ENCODE measurements at places on chromosomes 7 and 10.

DNA sequence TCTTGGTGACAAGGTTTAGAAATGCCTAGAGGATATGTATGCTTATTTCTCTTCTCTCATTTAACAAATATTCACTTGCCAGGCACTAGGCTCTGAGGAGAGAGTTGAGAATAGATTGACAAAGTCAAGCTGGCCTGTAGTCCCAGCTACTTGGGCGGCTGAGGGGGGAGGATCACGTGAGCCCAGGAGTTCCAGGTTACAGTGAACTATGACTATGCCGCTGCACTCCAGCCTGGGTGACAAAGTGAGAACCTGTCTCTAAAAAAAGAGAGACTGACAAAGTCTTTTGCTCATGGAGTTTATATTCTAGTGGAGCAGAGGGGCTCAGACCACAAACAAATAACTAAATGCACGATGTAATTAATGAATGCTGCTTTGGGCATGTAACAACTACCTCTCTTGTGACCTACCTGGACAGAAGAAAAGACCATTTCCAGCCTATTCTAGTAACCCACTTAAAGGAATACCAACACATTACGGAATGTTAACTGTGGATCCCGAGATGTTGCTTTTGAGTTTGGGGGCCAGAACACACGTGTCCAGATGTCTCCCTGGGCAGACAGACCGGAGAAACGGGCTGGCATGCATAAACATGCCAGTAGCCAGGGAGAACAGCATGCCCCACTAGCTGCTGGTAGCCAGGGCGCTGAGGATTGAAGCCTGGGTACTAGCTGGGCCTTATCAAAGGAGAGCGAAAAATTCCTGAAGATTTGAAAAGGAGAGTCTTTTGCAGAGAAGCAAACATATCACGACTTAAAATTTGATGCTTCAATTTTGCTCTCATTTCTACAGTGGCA is 2.6 kb upstream of the BMPR1A start:
- DNase-seq: no peak

DNA sequence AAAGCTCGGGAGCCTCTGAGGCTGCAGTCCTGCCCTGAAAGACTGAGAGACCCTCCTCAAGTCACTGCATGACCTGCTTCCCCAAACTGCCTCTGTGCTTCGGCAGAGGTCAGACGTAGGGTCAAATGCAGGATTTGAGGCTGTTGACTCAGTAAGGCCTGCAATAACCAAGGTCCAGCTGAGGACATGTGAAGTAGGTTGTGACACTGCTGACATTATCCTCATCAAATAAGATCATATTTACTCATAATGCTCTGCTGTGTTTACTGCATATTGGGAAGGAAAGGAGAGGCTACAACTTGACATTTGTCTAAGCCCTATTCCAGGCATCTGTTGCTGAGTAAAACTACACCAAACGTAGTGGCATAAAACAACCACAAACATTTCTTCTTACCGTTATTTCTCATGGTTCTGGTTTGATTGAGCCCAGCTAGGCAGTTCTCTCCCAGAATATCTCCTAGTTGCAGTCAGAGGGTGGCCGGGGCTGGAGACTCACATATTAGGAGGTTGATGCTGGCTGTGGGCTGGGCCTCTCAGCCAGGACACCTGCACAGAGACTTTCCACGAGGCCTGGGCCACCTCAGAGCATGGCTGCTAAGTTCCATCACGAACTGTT is 122.1 kb upstream of the STK17A start:
- no peak for DNase-seq

DNA sequence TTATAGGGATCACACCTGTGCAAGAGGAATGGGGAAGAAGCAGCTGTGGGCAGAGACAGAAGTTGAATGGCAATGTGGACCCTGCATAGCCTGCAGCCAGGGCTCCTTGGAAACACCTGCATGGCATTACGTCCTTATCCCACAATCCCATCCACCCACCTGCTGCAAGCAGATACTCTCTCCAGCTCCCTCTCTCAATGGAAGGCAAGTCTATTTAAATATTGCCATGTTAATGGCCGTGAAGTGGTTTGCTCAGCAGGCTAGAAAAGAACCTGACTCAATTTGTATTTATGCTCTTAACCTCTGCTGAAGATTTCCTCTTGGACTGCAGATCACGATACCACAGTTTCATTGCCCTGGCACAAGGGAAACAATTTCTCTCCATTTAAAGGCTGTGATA is 417.0 kb downstream of the TYW1 start:
- DNase-seq: no peak

DNA sequence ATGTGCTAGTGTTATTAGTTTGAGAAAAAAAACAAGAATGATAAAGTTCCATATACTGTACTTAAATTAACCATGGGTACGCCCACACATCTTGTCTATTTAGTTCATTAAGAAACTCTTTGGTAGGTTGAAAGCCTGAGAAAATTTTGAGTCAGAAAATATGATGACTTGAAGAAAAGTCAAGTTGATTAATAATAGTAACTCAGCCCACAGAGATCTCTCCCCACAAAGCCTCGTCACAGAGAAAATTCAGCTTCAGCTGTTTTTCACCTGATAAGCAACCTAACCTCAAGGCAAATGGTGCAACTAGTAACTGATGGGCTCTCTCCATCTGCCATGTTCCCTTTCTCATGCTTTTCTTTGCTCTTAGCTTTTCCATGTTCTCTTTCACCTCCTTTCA is 1021.6 kb downstream of the GATA3 start:
- no peak for DNase-seq

- no peak for DNase-seq
Measured at GRCh38 chr10:624605-625332, 64.7 kb downstream of the DIP2C start.

DNA sequence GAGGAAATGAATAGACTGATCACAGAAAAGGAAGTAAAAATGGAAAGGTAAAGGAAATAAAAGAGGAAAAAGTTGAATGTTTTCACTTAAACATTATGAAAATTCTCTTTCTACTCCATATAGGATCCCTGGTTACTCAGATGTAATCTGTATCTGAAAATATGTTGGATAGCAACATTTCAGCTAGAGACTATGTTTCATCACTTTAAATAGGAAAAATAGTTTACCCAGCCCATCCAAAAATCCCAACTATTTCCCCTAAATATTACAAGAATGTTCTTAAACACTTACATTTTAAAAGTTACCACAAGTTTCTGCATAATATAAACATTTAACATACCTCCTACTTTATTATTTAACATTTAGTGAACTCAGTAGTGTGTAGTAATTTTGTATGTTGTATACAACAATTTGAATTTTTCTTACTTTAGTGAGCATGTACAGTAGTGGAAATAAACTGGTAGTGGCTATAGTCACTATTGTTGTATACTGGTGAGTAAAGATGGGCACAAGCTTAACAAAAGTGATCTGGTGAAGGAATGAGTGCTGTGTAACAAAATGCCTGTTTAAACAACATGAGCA is 27.1 kb downstream of the SLF2 start:
- DNase-seq: no peak

GRCh38 chr10:94439275-94439861 is 37.0 kb downstream of the TBC1D12 start:
- no peak for DNase-seq

DNA sequence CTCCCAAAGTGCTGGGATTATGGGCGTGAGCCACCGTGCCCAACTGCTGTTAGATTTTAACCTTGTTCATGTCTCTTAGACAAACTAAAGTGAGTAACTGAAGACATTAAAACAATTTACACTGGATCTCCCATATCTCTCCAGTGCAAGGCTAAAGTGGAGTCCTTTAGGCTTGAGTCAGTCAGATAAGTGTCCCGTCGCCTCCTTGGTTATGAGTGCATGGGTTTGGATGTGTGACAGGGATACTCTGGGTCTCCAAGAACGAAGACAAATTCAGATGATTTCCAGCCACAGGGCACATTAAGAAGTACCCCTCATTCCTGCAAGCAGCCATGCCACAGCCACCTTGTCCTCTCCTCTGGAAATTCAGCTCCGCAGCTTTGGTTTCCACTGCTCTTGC is 66.1 kb upstream of the PDZD8 start:
- DNase-seq: no peak

DNA sequence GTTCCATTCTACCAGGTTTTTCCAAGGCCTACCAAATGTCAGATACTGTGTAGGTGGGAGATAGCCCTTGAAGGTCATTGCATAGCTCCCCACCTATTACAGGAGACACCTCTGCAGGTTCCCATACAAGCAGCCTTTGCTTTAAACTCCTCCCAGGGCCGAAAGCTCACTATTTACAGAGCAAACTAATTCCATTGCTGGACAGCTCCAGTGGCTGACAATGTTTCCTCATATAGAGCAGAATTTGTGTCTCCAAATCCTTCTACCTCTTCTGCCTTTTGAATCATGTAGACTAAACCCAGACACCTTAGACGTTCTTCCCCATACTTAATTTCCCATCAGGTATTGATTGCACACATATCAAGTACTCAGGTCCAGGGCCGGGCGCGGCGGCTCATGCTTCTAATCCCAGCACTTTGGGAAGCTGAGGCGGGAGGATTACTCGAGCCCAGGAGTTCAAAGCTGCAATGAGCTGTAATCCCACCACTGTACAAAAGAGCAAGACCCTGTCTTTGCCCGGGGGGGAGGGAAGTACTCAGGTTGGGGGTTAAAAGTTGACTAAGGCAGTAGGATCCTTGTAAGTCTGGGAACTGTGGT is 2.1 kb downstream of the CNNM1 start:
- no peak for DNase-seq

- no peak for DNase-seq
Measured at GRCh38 chr7:130877236-130877990, 143.4 kb upstream of the KLF14 start.

DNA sequence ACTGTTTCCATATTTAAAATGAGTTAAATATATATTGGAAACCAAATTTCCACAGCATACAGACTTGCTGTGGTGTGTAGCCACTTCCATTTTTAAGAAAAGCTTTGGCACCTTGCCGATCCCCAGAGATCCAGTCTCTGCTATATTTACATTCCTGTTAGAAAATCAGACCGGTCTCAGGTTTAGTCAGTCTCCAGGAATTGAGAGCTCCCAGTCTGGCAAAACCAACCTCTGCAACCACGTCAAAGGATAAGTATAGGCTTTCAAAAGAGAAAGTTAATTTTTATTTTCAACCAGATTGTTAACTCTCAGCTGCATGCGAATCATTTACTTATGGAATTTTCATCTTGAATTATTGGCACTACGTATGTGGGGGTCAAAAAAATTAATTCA is 28.2 kb downstream of the PUS7 start:
- DNase-seq: no peak

- DNase-seq: peak; percentile 91
Measured at GRCh38 chr7:2530071-2530987, 10.8 kb downstream of the LFNG start.

DNA sequence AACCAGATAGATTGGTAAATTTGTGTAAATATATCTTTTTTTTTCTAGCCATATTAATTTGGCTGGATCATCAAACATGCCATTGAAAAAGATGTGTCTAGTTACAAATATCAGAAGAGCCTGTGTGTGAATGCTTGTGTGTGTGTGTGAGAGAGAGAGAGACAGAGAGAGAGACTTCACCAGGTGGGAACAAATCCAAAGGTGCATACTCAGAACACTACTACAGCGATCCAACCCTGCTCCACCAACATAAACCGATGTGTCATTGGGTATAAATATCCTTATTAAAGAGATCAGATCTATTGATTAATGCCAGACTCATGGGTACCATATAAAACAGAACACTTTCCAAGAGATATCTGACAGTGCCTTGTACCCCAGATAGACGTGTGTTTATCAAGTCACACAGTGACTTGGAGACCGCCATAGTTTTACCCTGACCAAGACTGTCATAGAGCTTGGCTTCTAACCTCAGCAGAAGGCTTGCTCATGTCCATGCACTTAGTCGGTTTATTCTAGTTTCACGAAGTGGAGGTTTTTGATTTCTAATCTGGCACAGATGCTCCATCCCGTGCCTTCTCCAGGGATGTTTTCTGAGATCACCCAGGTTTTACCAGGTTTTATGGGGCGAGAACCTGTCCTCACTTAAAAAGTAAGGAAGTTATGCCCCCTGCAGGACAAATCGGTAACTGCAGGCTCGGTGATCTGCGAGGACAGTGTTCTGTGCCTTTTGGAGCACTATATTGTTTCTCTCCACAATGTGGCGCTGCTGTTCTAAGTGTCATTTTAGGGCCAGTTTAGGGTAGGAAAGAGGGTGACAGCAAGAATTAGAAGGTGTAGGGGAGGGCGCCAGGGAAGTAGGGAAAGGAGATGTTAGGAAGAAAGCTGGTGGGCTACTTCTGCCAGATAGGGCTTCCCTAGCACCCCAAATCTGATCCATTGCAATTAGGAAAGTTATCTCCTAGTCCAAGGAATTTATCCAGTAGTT is 29.3 kb upstream of the WNT8B start:
- peak; percentile 97 for DNase-seq

GRCh38 chr10:15562578-15562977 is 157.1 kb downstream of the ITGA8 start:
- DNase-seq: no peak

GRCh38 chr7:47376991-47377616 is 204.8 kb downstream of the TNS3 start:
- DNase-seq: no peak
